ENCODE measurements at places on chromosomes 4 and X.
A peak's percentile ranks its signal among the peaks of the same experiment; 100 is the strongest.

DNA sequence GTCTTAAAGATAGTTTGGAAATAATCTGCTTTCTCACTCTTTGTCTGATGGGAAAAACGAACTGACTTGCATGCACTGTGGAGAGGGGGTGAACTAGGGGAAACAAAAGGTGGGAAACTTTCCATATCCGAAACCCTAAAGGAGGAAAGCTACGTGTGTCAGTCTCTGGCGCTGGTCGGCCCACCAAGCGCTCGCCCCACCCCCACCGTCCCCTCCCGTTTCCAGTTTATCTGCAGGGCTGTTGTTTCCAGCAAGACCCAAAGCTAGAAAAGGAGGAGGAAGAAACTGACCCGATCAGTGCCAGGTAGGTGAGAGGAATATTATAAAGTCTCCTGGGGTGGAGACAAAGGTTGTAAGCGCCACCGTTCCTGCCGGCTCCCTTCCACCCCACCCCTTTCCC, 552 bp downstream of the TCEAL9 start:
- H3K4me1 ChIP-seq = peaks cover 9% of the 10 kb centered on the region
- no peak for DNase-seq
- peak overlapping the region; percentile 51 for H3K4me3 ChIP-seq

GRCh38 chr4:31192341-31192740, 472.2 kb downstream of the PCDH7 start:
- no peak for DNase-seq
- no peaks in the 10 kb centered on the region for H3K4me1 ChIP-seq
- H3K36me3 ChIP-seq = no peaks in the 10 kb centered on the region
- H3K4me3 ChIP-seq = no peak overlapping the region
- H3K27ac ChIP-seq = no peak overlapping the region

DNA sequence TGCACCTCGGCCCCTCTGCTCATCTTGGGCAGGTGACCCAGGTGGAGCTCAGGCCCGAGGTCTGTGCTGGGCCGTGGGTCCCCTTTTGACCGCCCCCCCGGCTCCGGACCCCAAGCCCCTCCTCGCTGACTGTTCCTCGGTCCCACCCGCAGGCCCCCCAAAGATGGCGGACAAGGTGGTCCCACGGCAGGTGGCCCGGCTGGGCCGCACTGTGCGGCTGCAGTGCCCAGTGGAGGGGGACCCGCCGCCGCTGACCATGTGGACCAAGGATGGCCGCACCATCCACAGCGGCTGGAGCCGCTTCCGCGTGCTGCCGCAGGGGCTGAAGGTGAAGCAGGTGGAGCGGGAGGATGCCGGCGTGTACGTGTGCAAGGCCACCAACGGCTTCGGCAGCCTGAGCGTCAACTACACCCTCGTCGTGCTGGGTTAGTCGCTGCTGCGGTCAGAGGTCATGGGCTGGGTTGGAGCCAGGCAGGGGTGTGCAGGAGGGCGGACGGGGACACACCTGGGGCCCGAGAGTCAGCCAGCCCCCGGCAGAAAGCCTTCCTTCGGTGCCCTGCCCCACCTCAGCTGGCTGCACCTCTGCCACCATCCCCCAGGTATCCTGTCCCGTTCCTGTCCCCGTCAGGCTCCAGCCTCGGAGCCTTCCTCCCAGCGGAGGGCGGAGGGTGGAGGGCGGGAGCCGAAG, 10.8 kb downstream of the FGFRL1 start:
- H3K4me3 ChIP-seq = no peak overlapping the region
- no peak overlapping the region for H3K27ac ChIP-seq
- H3K36me3 ChIP-seq = no peaks in the 10 kb centered on the region
- H3K4me1 ChIP-seq = no peaks in the 10 kb centered on the region

DNA sequence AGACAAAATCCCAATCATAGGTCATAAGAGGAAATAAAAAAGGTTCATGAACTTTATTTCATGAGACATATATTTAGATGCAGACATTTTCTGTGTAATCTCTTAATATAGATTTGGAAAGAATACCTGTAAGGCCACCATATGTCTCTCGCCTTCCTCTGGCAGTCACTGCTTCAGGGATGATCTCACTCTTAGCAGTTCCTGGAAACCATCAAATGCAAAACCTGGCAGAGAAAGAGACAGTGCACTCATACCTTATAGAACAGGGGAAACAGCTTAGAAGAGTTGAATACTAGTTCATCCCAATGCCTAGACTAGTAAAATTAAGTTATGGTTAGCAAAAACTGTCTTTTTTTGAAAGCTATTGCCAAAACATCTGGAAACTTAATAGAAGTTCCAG, 243.3 kb downstream of the GASK1B start:
- no peaks in the 10 kb centered on the region for H3K4me1 ChIP-seq
- no peak overlapping the region for H3K27ac ChIP-seq
- DNase-seq = no peak

DNA sequence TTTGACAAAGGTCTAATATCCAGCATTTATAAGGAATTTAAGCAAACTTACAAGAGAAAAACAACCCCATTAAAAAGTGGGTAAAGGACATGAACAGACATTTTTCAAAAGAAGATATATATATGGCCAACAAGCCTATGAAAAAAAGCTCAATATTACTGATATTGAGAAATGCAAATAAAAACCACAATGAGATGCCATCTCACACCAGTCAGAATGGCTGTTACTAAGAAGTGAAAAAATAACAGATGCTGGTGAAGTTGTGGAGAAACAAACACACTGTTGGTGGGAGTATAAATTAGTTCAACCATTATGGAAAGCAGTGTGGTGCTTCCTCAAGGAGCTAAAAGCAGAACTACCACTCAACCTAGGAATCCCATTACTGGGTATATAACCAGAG, 91.6 kb upstream of the EFHC2 start:
- no peaks in the 10 kb centered on the region for H3K36me3 ChIP-seq
- H3K27ac ChIP-seq = no peak overlapping the region
- no peaks in the 10 kb centered on the region for H3K27me3 ChIP-seq
- no peaks in the 10 kb centered on the region for H3K4me1 ChIP-seq
- no peak for DNase-seq

DNA sequence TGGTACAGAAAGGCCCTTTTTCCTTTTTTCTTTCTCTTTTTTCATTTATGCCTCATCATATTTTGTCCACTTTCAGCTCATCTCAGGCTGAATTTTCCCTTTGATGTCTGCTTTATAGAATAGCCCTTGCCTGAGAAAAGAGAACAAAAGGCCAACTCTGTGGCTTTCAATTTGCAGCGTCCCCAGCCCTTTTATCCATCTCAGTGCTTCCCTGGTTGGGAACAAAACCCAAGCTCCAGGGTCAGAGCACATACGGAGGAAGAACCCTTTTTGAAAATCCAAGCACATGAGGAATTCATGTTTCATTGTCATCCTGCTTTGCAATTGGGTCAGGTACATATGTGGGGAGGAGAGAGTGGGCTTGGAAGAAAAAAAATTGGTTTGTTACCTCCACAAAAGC, 47.5 kb downstream of the TMEM164 start:
- no peak overlapping the region for H3K27ac ChIP-seq
- no peaks in the 10 kb centered on the region for H3K36me3 ChIP-seq
- no peak overlapping the region for H3K4me3 ChIP-seq
- DNase-seq = no peak
- H3K27me3 ChIP-seq = no peaks in the 10 kb centered on the region
- H3K4me1 ChIP-seq = no peaks in the 10 kb centered on the region

GRCh38 chr4:55675196-55675793, 39.2 kb upstream of the NMU start:
- H3K36me3 ChIP-seq = no peaks in the 10 kb centered on the region
- H3K4me3 ChIP-seq = no peak overlapping the region
- no peak overlapping the region for H3K27ac ChIP-seq
- H3K4me1 ChIP-seq = no peaks in the 10 kb centered on the region
- DNase-seq = no peak

DNA sequence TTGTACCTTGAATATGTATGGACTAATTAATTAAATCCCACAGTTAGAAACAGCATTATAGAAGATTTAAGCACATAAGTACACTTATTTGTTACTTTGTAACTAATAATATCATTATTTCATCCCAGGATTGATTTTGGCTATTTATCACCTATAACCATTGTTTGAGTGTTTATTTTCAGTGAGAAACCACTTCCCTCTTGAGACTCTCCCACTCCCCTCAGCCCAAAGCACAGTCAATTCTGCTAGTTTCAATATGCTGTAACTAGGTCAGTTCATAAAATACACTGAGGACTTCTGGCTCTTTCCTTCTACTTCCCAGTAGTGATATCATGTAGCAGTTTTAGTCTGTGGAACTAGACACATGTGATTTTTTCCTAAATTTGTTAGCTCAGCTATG, 16.3 kb downstream of the OFD1 start:
- H3K36me3 ChIP-seq = peaks cover 5% of the 10 kb centered on the region
- H3K27ac ChIP-seq = no peak overlapping the region
- no peak for DNase-seq
- no peak overlapping the region for H3K4me3 ChIP-seq
- H3K27me3 ChIP-seq = no peaks in the 10 kb centered on the region

DNA sequence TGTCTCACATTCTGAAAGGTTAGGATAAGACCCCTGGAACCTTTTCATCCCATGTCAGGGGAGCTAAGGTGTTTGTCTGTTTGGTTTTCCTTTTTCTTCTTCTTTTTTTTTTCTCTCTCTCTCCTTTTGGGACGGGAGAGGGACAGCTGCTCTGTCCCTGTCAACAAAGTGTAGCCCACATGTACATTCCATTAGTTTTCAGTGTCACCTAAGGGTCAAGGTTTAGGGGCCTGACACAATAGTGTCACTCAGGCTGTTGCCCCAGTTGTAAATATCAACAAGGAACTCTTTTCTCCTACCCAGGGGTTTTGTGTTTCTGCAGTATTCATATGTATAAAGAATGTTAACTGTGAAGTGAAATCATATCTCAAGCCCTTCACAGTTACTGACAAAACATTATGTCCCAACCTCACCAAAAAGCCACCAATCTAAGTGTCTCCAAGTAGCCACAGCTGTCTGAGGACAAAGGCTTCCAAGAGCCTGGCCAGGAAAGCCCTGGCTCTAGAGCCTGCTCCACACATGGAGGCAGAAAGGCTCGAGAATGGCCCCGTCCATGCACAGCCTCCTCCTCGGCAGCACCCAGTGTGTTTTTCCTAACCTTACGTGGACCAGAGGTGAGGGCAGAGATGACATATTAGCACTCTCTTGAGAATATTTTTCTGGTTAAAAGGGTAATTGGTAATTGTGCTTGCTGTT, 9.4 kb downstream of the IRF2 start:
- H3K4me1 ChIP-seq = peaks cover 31% of the 10 kb centered on the region
- no peak overlapping the region for H3K4me3 ChIP-seq
- H3K36me3 ChIP-seq = no peaks in the 10 kb centered on the region
- no peak overlapping the region for H3K27ac ChIP-seq

GRCh38 chr4:141501931-141502330, 134.5 kb upstream of the IL15 start:
- H3K27me3 ChIP-seq = no peaks in the 10 kb centered on the region
- H3K36me3 ChIP-seq = no peaks in the 10 kb centered on the region
- no peak overlapping the region for H3K27ac ChIP-seq
- H3K4me1 ChIP-seq = no peaks in the 10 kb centered on the region

DNA sequence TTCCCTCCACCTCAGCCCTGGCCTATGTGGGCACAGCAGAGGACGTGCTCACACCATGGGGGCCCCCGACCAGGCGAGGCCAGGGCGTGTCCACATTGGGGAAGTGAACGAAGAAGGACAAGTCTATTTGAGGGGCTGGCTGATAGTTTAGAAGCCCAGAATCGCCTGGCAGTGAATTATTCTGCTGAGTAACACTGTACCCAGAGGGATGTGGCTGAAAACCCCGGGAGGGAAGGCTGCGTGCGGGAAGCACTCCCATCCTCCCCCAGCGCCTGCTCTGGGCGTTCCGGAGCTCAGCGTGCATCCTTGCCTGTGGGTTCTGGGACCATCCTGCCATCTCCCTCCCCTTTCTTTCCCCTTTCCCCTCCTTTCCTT, 66.6 kb downstream of the TRMT44 start:
- DNase-seq = no peak
- peaks cover 45% of the 10 kb centered on the region for H3K4me1 ChIP-seq
- peak overlapping the region; percentile 87 for H3K27ac ChIP-seq
- H3K36me3 ChIP-seq = no peaks in the 10 kb centered on the region
- no peak overlapping the region for H3K4me3 ChIP-seq

GRCh38 chr4:146029939-146030710, 91.5 kb upstream of the ZNF827 start:
- no peaks in the 10 kb centered on the region for H3K27me3 ChIP-seq
- H3K4me3 ChIP-seq = no peak overlapping the region
- no peak overlapping the region for H3K27ac ChIP-seq
- no peaks in the 10 kb centered on the region for H3K4me1 ChIP-seq

DNA sequence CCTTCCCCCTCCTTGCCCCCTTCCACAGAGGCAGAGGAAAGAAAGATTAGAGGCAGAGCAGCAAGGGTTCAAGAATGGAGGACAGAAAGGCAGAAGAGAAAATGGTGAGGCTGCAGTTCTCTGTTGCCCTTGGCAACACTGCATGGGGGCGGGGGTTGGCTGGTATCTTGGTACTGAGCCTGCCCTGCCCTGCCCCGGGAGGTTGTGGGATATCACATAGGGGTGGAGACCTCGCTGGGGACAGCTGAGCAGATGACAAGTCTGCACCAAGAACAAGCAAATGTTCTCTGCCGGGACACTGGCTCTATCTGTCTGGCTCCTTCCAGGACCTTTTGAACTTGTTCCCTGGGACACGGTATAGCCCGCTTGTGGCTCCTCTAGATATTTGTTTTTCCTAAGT, 39.8 kb downstream of the NHS start:
- peaks cover 12% of the 10 kb centered on the region for H3K4me1 ChIP-seq
- no peaks in the 10 kb centered on the region for H3K36me3 ChIP-seq
- H3K27me3 ChIP-seq = no peaks in the 10 kb centered on the region
- DNase-seq = no peak
- no peak overlapping the region for H3K4me3 ChIP-seq

GRCh38 chr4:102868153-102868780, 525 bp upstream of the CISD2 start:
- H3K27me3 ChIP-seq = no peaks in the 10 kb centered on the region
- peak overlapping the region; percentile 95 for H3K27ac ChIP-seq
- peak; percentile 89 for DNase-seq
- H3K36me3 ChIP-seq = no peaks in the 10 kb centered on the region

DNA sequence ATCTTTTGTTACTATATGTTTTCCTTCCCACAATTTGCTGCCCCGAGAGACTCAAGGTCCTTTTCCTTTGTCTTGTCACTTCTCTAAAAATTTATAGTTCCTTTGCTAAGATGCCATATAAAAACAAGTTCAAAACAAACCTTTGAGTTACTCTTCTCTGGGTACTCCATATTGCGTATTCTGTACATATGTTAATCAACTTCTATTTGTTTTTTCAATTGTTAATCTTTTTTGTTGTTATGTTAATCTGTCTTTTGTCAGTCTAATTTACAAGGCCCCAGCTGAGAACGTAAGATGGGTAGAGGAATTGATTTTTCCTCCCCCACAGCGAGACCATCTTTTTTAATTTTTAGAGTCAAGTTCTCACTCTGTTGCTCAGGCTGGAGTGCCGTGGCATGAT, 7.2 kb upstream of the PPEF2 start:
- H3K4me3 ChIP-seq = no peak overlapping the region
- no peaks in the 10 kb centered on the region for H3K4me1 ChIP-seq
- no peak overlapping the region for H3K27ac ChIP-seq
- no peaks in the 10 kb centered on the region for H3K36me3 ChIP-seq
- DNase-seq = no peak

GRCh38 chr4:55125087-55125721, at the start of gene KDR:
TSS of gene KDR (minus strand) at chr4:55125595. CDS start at chr4:55125293, 302 bp downstream.
- peak within 1 kb of the TSS; percentile 43 for H3K4me3 ChIP-seq
- H3K27me3 ChIP-seq = no peaks in the 10 kb centered on the region
- H3K27ac ChIP-seq = peak within 1 kb of the TSS; percentile 20
- no peaks in the 10 kb centered on the region for H3K36me3 ChIP-seq
